ENCODE measurements at places on chromosomes 4 and X.

DNA sequence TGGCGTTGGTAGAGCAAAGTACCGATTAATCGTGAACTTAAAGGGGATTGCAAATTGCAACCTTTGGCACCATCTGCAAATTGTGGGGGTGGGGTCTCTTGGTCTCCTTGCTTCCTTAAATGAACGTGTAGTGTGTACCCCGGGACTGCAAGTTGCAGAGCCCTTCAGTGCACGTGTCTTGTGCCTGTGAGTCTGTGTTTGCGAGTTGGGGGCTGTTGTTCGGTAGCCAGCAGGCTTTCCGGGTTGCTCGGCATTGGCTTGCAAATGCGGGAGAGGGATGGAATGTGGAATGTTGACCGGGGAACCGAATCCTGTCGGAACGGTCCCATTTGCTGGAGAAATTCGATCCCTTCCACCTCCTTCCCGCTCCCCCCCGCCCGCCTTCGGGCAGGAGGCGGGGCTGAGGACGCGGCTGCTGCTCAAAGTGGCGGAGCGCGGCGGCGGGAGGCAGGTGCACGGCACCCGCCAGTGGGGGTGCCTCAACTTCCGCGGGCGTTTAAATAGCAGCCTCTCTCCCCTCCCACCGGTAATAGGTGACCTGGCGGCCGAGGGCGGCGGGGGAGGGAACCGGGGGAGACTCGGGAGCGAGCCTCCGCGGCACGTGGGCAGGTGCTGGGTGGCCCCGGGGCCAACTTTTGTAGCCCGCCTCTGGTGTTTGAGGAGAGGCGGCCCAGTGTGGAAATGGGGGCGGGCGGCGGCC, 1.5 kb downstream of the JADE1 start:
- DNase-seq = peak; percentile 87

GRCh38 chrX:15242899-15243555, 26.9 kb downstream of the ASB9 start:
- no peak for DNase-seq

DNA sequence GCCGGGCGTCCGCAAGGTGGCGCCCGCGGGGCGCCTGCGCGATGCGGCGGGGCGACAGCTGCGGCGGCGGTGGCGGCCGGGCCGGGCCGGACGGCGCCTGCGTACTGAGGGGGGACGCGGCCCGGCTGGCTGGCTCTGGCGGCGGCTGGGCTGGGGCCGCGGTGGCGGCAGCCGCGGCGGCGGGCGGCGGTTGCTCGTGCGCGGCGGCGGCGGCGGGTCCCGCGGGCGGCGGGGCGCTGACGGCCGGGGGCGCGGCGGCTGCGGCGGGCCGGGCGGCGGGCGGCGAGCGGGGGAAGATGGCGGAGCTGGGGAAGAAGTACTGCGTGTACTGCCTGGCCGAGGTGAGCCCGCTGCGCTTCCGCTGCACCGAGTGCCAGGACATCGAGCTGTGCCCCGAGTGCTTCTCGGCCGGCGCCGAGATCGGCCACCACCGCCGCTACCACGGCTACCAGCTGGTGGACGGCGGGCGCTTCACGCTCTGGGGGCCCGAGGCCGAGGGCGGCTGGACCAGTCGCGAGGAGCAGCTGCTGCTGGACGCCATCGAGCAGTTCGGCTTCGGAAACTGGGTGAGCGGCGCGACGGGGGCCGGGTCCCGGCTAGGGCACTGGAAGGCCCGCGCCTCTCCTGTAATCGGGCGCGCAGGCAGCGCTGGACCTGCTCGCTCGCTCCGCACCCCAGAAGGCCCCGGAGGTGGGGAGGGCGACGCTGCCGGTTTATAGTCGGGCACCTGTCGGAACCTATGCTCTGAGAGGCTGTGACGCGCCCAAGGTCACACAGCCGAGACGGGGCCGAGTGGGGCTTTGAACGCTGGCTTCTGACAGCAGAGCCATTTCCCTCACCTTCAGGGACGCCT, at the start of gene TADA2B:
Gene TADA2B (plus strand): TSS at position 89 of the 853 bp plus-strand sequence. CDS start 208 bp downstream, at position 297.
- peak; percentile 60 for DNase-seq

DNA sequence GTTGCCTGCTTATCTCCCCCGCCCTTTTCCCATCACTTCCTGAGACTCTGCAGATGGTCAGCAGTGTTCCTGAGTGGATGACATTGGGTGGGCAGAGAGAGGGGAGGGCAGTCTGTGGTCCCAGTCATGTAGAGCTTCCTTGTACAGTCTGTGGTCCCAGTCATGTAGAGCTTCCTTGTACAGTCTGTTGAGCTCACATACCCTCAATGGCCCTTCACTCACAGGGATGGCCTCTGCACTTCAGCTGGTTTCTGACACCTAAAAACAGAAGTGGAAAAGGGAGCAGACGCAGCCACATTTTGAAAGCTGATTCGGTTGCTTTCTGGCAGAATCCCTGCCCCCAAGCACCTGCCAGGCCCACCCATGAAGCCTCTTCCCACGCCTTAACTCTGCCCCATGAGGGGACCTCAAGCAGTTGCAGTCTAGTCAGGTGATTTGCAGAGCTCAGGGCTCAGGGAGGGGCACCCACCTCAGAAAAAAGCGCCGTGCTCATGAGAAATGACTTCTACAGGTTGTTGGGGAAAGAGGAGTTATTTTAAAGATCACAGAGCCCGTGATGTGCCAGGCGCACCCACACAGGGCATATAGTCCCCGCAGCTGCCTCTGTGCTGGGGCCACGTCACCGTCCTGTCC, 3.6 kb upstream of the TMEM271 start:
- no peak for DNase-seq

GRCh38 chr4:137601934-137602333, 69.6 kb upstream of the PCDH18 start:
- no peak for DNase-seq

GRCh38 chr4:10204401-10205058, 87.9 kb upstream of the WDR1 start:
- DNase-seq = no peak

GRCh38 chr4:48503233-48504025, 13.4 kb downstream of the ZAR1 start:
- no peak for DNase-seq

DNA sequence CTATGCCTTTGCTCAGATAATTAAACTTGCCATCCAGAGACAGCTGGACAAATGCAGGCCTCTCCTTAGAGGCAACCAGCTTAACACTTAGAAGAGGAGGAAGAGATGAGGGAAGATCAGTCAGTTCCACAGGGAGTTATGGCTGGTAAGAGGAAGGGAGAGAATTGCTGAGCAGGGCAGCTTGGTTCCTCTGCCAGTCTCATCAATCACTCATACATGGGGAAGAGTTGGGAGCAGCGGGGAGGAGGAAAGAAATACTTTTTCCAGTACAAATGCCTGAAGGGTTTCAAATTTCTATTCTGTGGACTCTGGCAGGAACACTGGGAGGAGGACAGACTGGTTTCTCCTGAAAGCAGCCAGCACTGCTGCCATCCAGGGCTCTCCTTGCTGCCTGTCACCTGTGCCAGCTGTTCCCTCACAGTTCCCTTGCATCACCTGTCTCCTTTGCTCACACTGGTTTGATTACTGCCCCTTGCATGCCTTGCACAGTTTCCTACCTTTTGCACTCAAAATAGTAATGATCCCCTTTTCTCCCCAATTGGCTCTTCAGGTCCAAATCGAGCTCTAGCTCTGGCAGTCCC, 59.5 kb downstream of the PGRMC2 start:
- no peak for DNase-seq

DNA sequence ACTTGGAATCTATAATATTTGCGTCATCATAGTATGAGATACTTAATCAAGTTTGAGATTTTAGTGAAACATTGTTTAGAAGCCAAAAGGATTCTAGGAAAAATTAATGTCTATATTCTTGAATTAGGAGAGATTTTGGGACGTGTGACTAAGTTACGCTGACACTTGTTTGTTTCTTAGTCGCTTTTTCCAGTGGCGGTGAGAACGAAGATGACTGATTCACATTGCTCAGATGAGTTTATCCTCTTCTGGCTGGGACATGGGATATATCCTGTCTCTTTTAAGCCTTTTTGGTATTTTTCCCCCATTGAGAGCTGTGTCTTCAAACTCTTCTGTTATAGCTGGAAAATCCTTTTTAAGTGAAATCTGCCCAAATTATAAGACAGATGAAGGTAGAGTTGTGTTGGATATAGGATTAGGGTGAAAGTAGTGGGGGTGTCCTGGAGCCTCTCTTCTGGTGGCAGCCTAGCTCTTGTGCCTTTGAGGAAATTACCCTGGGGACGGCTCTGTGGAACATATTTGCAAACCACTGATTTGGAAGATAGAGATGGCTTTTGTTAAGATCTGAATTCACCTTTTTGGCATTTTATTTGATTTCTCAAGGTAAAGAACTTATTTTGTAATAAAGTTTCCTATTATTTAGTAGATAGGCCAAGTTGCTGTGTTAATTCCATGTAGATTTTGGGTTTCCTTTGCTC, 49.7 kb downstream of the HTT start:
- no peak for DNase-seq

GRCh38 chrX:152912106-152912505, 14.2 kb downstream of the ZNF185 start:
- no peak for DNase-seq

DNA sequence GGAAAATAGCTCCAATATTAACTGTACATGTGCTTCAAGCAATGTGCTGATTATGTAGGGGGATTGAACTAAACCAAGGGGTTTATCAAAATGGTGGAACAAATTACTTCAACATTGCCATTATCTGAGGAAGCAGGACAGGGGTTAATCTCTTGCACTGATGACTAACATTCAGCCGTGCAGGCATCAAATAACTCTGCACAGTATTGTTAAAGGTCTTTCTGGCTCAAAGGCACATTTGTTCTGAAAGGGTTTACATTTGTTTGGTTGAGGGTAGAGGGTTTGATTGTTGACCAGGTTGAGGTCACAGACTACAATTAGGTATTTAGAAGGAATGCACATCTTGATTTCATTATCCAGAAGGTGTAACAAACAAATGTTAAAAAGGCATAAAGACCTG, 32.2 kb upstream of the CCSER1 start:
- DNase-seq = no peak

DNA sequence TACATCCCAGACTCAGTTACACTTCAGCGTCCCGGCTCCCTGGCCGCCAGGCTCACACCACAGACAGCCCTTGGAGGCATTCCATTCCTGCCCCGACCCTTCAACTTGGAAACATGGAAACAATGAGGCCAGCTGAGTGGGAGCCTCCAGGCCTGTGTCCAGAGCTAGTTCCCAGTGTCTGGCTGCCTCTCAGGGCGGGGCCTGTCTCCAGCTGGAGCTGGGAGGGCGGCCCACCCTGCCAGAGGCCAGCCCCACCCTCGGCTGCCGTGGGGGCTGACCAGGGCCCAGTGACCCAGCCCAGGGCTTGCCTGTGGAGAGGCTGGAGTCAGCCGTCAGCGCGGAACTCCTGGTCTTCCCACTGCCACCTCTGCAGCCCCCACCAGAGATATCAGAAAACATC, 37.4 kb upstream of the SPON2 start:
- peak; percentile 82 for DNase-seq

DNA sequence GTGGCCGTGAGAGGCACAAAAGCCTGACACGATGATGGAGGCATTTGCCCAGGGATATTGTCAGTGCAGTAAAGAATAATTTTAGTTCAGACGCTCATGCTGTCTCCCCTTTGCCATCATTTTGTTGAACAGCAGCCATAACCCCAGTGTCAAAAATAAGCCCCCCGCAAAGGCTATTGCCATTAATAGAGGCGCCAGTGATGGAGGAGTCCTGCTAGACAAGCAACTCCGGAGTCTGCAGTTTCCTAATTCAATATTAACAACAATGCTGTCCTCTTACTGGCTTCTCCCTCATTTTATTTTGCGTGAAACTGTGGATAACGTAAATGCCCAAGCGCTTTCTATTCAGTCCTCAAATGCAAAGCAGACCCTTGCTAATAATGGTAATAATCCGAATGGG, 603 bp upstream of the SMS start:
- DNase-seq = no peak

DNA sequence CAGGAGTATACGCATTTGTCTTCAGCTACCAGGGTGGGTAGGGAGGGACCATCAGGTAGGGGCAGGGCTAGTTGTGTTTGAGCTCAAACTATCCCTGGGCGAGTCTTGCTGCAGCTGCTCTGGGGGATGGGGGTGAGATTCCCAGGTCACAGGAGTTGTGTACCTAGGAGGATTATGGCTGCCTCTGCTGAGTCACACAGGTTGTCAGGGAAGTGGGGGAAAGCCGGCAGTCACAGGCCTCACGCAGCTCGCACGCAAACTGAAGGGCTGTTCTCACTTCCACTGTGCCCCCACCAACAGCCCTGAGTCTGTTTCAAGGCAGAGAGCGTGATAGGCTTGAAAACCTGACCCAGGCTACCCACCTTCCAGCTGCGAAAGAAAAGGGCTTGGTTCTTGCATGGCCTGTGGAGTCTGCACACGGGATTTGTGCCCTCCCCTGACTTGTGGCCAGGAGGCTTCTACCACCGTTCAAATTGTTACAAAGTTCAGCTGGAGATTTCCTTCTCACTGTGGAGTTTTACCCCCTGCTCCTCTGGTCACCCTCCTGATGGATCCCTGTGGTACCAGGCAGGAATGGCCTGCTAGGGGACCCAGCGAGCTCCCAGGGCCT, 63.8 kb downstream of the ARFIP1 start:
- peak; percentile 28 for DNase-seq

DNA sequence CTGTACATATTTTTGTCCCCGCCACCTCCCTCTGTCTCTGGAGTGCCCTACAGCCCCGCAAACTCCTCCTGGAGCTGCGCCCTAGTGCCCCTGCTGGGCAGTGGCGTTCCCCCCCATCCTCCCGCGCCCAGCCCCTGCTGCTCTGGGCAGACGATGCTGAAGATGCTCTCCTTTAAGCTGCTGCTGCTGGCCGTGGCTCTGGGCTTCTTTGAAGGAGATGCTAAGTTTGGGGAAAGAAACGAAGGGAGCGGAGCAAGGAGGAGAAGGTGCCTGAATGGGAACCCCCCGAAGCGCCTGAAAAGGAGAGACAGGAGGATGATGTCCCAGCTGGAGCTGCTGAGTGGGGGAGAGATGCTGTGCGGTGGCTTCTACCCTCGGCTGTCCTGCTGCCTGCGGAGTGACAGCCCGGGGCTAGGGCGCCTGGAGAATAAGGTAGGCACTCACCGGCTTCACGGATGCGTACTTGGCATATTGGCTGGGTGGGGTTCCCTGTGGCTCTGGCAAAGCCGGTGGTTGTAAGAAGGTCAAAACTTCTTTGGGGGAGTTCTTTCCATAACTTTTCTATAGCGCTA, 653 bp downstream of the HHIP start:
- DNase-seq = no peak

DNA sequence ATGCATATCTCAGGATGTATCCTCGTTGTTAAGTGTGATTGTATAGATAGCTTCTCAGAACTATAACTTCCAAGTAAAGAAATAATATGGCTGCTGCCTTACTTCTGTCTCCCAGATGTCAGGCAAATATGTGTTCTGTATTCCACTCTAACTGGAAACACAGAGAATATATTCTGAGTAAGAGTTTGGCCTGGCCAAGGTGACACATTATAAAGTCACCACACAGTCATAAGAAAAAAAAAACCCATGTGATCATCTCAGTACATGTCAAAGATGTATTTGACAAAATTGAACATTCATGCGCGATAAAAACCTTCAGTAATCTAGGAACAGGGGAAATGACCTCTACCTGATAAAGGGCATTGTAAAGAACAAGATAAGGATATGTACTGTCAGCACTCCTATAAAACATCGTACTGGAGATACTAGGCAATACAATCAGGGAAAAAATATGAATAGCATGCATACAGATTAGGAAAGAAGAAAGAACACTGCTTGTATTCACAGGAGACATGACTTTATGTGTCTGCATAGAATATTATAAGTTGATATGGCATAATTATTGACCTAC, 207.1 kb downstream of the ZNF330 start:
- DNase-seq = no peak

All from left lung (tissue), 14 donors.